ENCODE measurements at places on chromosomes 1 and 21. TPM values are rescaled to one million over a fixed set of nuclear protein-coding genes. Genes with fewer than 3 reads are reported as not detected.

Gene CD84
- 33.4 TPM for total RNA-seq

Gene RGS16
- total RNA-seq: 4.3 TPM

Gene CNIH3
- 1.4 TPM for total RNA-seq

Gene IFI6
- total RNA-seq: 85.6 TPM

Gene ROR1
- 0.10 TPM for total RNA-seq

Gene ACTL8
- not detected for total RNA-seq

Gene KCNE2
- not detected for total RNA-seq

Gene FAM72A
- 1.9 TPM for total RNA-seq

Gene LCE1C
- total RNA-seq: not detected

Gene TNFRSF1B
- 210 TPM for total RNA-seq

All from mononuclear cell (primary cell).